ENCODE measurements at places on chromosomes 13 and 19.

DNA sequence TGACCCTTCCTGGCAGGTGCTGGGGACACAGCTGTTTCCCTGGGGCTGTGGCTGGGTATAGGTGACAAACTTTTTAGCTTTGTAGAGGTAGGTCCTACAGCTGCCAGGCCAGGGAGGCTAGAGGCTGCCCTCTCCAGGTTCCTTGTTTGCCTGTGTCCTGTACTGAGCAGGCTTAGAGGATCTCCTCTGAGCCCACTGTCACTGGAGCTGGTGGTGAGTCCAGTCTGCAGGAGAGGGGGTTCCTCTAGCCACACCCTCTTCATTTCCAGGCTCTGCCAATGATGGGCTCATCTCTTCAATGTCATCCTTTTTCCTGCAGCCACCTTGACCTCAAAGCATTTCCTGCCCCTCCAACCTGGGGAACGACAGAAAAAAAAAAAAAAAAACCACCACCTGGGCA lies 12.6 kb upstream of the RAB11B start:
- H3K4me3 ChIP-seq = no peak overlapping the region
- no peak for DNase-seq
- H3K27me3 ChIP-seq = no peaks in the 10 kb centered on the region
- H3K36me3 ChIP-seq = no peaks in the 10 kb centered on the region
- H3K27ac ChIP-seq = no peak overlapping the region

DNA sequence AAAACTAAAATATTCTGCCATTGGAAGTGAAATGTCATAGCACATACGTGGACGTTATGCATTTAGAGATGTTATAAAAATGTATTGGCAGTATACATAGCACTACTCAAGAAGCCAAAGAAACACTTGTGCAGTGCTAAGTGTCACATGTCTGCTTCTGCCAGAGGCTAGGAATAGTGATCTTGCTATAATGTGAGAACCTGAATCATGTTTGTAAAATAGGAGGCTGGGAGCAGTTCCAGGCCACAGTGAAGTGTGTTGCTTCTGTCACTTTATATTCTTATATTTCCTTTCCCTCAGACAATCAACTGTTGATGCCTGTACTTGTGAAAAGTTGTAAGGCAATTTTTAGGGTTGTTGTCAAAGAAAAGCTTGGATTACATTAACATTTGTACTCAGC lies 3.4 kb downstream of the TRAPPC2B start:
- no peak overlapping the region for H3K4me3 ChIP-seq
- H3K27ac ChIP-seq = no peak overlapping the region

DNA sequence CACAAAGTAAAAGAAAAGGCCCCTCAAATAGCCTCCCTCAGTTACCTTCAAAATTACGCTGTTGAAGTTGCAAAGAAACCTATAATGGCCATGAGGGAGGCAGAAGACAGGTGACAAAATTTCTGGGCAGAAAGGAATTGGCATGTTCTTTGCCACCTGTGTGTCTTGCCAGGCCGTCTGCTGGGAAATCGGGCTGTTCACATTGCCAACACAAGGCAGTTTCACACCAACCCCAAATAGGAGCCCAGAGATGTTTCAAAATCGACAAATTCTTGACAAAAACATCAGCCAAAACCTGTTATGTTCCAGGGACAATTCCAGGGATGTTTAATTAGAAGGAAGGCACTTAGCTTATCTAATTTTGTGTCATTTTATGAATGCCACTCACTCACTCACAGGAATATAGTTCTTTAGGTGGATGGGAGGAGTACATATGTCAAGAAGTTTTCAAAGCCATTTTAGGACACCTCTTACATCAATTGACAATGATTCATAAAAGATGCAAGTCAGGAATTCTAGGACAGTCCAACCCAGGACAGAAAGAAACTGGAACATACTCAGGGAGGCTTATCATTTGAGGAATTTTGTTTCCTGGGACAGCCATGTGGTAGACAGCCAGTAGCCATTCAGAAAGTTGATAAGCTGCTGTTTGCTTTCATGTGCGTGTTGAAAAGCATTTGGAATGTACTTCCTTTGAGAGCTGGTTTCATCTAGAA lies 164.5 kb downstream of the RGCC start:
- H3K4me1 ChIP-seq = peaks cover 12% of the 10 kb centered on the region
- H3K27me3 ChIP-seq = no peaks in the 10 kb centered on the region
- H3K4me3 ChIP-seq = no peak overlapping the region
- peak overlapping the region; percentile 11 for H3K27ac ChIP-seq
- DNase-seq = peak; percentile 63
- H3K36me3 ChIP-seq = no peaks in the 10 kb centered on the region

DNA sequence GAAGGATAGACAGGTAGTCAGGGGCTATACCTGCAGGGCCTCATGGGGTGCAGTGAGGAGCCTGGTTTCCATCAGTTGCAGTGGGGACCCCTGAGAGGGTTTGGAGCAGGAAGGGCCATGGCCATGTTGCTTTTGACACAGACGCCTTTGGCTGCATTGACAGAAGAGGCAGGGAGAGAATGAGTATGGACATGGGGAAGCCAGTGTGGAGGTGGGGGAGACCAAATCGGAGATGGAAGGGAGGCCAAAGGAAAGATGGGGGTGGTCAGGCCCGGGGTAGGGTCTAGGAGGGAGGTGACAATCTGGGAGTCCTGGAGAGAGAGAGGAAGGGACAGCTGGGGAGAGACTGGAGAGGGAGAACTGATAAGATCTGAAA lies 1.3 kb downstream of the HSD11B1L start:
- H3K27me3 ChIP-seq = no peaks in the 10 kb centered on the region
- no peaks in the 10 kb centered on the region for H3K36me3 ChIP-seq
- no peaks in the 10 kb centered on the region for H3K4me1 ChIP-seq

- DNase-seq = peak; percentile 39
- H3K4me1 ChIP-seq = peaks cover 11% of the 10 kb centered on the region
- no peaks in the 10 kb centered on the region for H3K27me3 ChIP-seq
- no peaks in the 10 kb centered on the region for H3K36me3 ChIP-seq
These were observed 25.8 kb downstream of the LACC1 start for GRCh38 chr13:43905435-43906031.

DNA sequence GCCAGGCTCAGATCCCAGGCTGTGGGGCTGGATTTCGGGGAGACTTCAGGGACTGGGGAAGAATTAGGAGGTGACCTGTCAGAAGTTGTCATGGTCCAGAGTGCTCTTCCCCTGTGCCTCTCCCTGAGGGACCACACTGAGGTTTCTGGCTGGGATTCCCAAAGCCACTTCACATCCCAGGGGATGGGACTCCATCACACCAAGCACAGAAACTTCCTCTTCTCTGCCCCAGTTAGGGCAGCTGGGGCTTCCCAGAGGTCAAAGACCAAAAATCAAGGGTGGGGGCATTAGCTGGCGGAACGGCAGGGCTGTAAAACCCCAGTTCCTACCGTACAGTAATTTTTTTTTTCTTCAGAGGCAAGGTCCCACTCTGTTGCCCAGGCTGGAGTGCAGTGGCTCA lies 7.4 kb downstream of the FCER2 start:
- no peak for DNase-seq
- H3K36me3 ChIP-seq = no peaks in the 10 kb centered on the region
- no peak overlapping the region for H3K27ac ChIP-seq
- H3K4me3 ChIP-seq = no peak overlapping the region

DNA sequence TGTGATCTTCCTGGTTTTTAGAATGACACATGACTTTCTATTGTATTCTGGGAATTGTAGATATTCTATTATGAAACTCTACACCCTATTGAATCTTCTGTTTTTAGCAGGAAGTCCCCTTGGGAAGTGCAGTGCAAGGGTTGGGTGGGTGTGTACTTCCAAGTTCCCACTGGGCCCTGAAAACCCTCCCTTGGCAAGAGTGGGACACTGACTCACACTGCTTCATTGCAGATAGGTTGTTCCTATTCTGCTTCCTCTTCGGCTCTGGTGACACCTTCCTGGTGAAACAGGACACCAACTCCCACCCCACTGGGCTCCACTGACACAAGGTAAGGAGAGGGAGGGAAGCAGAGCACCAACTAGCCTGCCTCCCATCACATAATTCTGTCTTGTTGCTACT lies 121.8 kb downstream of the KCTD12 start:
- H3K27me3 ChIP-seq = no peaks in the 10 kb centered on the region
- no peak overlapping the region for H3K4me3 ChIP-seq
- H3K27ac ChIP-seq = no peak overlapping the region
- no peak for DNase-seq

DNA sequence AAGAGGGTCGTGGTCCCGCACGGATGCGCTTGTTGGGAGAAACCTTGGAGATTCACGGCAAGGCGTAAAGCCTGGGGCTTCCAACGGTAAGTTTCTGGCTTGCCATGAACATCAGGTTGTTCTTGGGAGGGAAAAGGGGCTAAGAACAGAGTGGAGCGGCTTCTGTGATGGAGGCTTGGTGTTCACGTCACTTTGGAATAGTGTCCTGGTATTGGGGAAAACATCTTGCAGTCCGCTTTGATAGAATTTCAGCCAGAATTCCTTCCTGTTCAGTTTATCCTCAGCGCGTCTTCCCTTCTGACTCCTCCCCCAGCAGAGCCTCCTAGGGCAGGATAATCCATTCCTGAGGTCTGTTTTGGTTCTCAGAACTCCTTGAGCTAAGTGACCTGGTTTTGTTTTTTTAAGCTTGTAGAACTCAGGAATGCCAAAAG lies 2.0 kb downstream of the KCTD15 start:
- no peaks in the 10 kb centered on the region for H3K27me3 ChIP-seq
- H3K4me3 ChIP-seq = peak overlapping the region; percentile 67
- H3K4me1 ChIP-seq = peaks cover 15% of the 10 kb centered on the region
- H3K27ac ChIP-seq = no peak overlapping the region
- DNase-seq = peak; percentile 50
- H3K36me3 ChIP-seq = peaks cover 18% of the 10 kb centered on the region

Data from astrocyte (in vitro differentiated cells and primary cell).